Bladder microvascular endothelial cell (primary cell): ENCODE measurements at places on chromosomes 5 and 9. TPM values are rescaled to one million over a fixed set of nuclear protein-coding genes. Genes with fewer than 3 reads are reported as not detected.

The OLFML2A gene
- total RNA-seq, result 0.32 and 2.0 TPM in 2 replicates

The PGM5 gene
- total RNA-seq, result 2.6 and 108 TPM in 2 replicates

The TDRD7 gene
- total RNA-seq, result 13.3 and 21.5 TPM in 2 replicates

The DMRT3 gene
- not detected in 2 replicates for total RNA-seq

The SPINK6 gene
- not detected in 2 replicates for total RNA-seq

The ZNF608 gene
- total RNA-seq, result 7.3 and 13.0 TPM in 2 replicates

The DMGDH gene
- total RNA-seq, result 0.50 TPM in 1 of 2 replicates, not detected in the other

The ENTPD2 gene
- total RNA-seq, result under 0.01 TPM in 1 of 2 replicates, not detected in the other

The INSL6 gene
- total RNA-seq, result 0.13 TPM in 1 of 2 replicates, not detected in the other

The DOCK8 gene
- total RNA-seq, result 0.81 and 8.6 TPM in 2 replicates

The PTGER4 gene
- 12.5 and 14.9 TPM in 2 replicates for total RNA-seq

The PRLR gene
- not detected in 2 replicates for total RNA-seq

The SSNA1 gene
- 96.5 and 111 TPM in 2 replicates for total RNA-seq

The PAIP1 gene
- total RNA-seq, result 44.8 and 80.2 TPM in 2 replicates

The FRMPD1 gene
- total RNA-seq, result not detected in 2 replicates

The GAS1 gene
- 0.63 and 1.9 TPM in 2 replicates for total RNA-seq

The ZNF354C gene
- 4.4 and 6.7 TPM in 2 replicates for total RNA-seq

The RMI1 gene
- total RNA-seq, result 3.4 and 9.9 TPM in 2 replicates

The STPG3 gene
- not detected in 2 replicates for total RNA-seq

The OR13C4 gene
- total RNA-seq, result 0.16 TPM in 1 of 2 replicates, not detected in the other

The MED10 gene
- total RNA-seq, result 3.9 and 14.7 TPM in 2 replicates

The OBP2B gene
- total RNA-seq, result not detected in 2 replicates

The CMYA5 gene
- 0.06 TPM in 1 of 2 replicates, not detected in the other for total RNA-seq

The UBQLN1 gene
- 65.1 and 146 TPM in 2 replicates for total RNA-seq

The ETF1 gene
- 63.3 and 91.3 TPM in 2 replicates for total RNA-seq

The TLX3 gene
- not detected in 2 replicates for total RNA-seq

The EPB41L4A gene
- 13.0 and 44.6 TPM in 2 replicates for total RNA-seq

The SPATA31A5 gene
- total RNA-seq, result not detected in 2 replicates

The SH3TC2 gene
- total RNA-seq, result 8.6 and 16.4 TPM in 2 replicates

The HTR1A gene
- total RNA-seq, result not detected in 2 replicates

The NEUROG1 gene
- total RNA-seq, result not detected in 2 replicates

The FRMD3 gene
- total RNA-seq, result 2.2 and 3.2 TPM in 2 replicates

The C5orf52 gene
- total RNA-seq, result not detected in 2 replicates

The ADAMTS6 gene
- 28.0 and 174 TPM in 2 replicates for total RNA-seq

The ARL14EPL gene
- total RNA-seq, result not detected in 2 replicates

The C9orf153 gene
- total RNA-seq, result 0.94 TPM in 1 of 2 replicates, not detected in the other

The HTR4 gene
- total RNA-seq, result not detected in 2 replicates

The TPM2 gene
- 17.1 and 24.1 TPM in 2 replicates for total RNA-seq

The INSL4 gene
- total RNA-seq, result not detected in 2 replicates

The PLPP7 gene
- total RNA-seq, result 1.8 TPM in 2 replicates

The AK6 gene
- 22.7 and 65.5 TPM in 2 replicates for total RNA-seq

The SSBP2 gene
- total RNA-seq, result 4.9 and 13.5 TPM in 2 replicates

The ARID3C gene
- total RNA-seq, result 0.16 TPM in 1 of 2 replicates, not detected in the other

The RGMB gene
- total RNA-seq, result 10.2 and 14.8 TPM in 2 replicates

The CDC20B gene
- total RNA-seq, result 0.06 TPM in 1 of 2 replicates, not detected in the other

The NEURL1B gene
- total RNA-seq, result 5.1 and 17.8 TPM in 2 replicates

The FCN1 gene
- total RNA-seq, result not detected in 2 replicates

The SLC6A18 gene
- not detected in 2 replicates for total RNA-seq

The EGFL7 gene
- 374 and 420 TPM in 2 replicates for total RNA-seq
